SW 1271 (cell line): ENCODE measurements at places on chromosomes 6 and 20.

DNA sequence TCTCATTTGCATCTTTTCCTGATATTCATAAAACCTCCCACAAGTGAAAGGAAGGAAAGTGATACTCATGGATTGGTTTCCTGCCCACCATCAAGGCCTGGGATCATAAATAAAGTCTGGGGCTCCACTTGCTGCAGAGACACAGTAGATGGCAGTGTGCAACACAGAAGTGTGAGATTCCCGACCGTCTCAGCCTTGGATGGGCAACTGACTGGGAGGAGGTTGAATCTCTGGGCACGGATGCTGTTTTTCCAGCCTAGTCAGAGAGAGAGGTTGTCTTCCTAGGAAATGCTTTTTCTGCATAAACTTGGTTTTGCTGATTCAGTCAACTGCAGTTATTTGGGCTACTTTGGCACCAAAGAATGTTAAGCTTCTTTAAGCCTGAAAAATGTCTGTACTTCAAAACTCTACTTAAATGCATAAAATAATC is 9.9 kb upstream of the RFPL4B start:
- no peak for DNase-seq

DNA sequence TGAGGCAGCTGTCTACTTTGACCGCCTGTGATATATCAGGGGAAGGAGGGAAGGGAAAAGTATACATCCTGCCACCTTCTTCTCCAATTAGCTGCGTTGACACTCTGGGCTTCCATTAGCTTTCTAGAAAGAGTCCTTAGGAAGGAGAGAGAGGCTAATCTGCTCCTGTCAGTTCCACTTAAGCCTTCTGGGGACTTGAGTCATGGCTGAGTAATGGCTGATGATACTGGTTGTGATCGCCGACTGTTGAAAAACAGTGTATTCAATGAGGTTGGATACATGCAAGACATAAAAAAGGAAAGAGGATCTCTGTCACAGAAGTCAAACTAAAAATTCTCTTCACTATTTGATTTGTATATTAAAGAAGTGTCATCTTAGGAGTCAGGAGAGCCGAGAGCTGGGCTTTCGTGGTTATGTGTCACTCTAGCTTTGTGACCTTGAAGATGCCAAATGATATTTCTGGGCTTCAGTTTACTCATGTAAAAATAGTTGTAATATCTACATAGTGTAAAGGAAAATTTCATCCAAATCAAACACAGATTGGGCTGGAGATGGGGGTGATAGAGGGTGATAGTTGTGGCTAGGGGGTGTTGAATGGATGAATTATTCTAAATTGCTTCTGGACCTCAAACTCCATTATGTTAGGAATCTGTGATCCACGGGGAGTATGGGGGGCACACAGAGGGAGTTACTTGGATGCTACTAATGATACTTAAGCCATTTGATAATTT is 189.0 kb downstream of the UST start:
- no peak for DNase-seq

- DNase-seq = no peak
These were observed 66.2 kb upstream of the RALGAPA2 start for GRCh38 chr20:20778676-20779075.

DNA sequence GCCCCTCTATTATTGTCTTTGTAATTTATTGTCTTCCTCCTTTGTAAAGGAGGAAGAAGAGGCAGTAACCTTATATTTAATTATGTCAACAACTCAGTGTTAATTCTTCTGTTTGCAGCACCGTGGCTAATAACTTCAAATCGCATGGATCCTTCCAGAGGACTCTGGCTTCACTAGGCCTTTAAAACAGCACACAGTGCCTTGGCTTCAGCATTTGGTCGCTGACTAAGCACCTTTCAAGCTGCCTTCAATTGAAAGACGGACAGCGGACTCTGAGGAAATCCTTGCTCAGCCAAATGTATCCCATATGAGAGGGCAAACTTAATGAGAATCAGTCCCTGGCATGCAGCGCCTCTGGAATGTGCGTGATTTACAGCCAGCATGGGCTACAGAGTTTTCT is 64.2 kb downstream of the SGK1 start:
- no peak for DNase-seq

DNA sequence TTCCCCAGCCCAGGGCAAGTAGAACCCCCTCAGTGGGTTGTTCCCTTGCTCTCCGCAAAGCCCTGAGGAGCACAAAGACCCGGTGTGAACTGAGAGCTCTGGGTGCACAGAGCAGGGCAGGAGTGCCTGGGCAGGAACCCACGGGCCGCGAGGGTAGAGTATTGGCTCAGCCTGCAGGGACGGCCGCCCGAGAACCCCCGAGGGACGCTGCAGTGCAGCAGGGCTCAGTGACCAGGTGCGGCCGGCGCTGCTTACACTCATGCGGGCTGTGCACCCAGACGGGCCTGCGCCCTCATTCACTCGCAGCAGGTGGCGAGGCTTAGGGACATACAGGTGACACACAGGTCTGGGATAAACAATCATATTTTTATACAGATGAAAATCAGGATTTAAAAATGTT is 51.9 kb upstream of the PDE10A start:
- DNase-seq = no peak

DNA sequence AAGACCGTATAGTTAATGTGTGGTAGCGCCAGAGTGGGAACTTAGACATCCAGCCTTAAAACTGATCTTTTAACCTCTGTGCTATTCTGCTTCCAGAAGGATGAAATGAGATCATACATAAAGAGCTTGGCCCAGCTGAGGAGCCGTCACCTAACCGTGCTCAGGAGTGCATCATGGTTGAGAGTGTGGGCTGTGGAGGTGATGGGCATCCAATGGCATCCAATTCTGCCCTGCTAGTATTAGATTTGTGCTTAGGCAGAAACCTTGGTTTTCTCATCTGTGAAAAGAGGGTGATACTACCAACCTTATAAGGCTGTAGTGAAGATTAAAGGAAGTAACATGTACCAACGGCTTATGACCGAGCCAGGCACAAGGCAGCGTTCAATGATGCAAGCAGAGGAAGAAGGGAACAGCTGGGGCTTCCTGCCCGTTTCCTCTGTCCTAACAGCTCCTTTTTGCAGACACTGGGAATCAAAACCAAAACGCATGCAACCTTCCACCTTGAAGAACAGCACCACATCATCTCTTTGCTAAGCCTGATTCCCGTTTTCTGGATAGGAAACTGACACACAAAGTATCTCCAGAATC is 1.3 kb downstream of the SLC22A16 start:
- DNase-seq = no peak

- no peak for DNase-seq
These were observed 262.9 kb downstream of the SOX4 start for GRCh38 chr6:21856456-21856825.

DNA sequence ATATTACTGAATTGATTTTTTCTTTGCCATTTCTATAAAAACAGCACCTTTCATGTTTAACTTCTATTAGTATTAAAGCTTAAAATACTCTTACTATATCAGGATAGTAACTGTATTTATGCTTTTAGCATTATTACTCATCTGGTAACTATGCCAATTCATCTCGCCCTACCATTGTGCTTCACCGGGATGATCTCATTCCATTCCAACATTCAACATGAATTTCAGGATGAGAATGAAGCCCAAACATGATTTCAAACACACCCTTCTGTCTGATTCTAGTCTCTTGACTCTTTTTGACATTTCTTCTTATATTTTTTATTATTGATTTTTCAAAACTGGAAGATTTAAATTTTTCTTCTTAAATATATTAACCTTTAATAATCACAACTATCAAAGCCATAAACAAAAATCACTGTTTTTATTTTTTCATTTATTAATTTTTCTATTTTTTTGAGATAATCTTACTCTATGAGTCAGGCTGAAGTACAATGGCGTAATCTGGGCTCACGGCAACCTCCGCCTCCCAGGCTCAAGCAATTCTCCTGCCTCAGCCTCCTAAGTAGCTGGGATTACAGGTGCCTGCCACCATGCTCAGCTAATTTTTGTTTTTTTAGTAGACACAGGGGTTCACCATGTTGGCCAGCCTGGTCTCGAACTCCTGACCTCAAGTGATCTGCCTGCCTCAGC is 46.7 kb downstream of the GJA1 start:
- DNase-seq = no peak

DNA sequence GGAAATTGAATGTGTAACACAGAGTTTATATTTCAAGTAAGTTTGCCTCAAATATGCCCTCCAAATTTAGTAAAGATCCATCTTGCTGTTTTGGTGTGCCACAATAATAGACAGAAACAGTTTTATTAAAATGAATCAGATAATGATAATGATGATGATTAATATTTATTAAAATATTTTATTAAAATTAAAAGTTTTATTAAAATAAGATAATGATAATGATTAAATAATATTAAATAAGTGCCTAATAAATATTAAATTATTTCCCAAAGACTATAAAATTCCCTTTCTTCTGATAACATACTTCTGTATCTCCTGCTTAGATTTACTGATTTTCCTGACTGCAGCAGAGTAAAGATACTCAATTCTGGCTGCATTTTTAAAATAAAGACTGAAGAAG is 134.5 kb downstream of the PRDM13 start:
- no peak for DNase-seq

- DNase-seq = peak; percentile 84
These were observed 726.6 kb downstream of the RFPL4B start for GRCh38 chr6:113073611-113074191.

GRCh38 chr6:135053406-135053805 is 1.2 kb downstream of the HBS1L start:
- DNase-seq = no peak

- DNase-seq = no peak
These were observed 18.9 kb downstream of the KLHL31 start for GRCh38 chr6:53646606-53647005.

GRCh38 chr6:73704260-73704659 is 8.3 kb downstream of the CD109 start:
- DNase-seq = peak; percentile 76

GRCh38 chr6:33691456-33692077 is 19.9 kb downstream of the UQCC2 start:
- no peak for DNase-seq

DNA sequence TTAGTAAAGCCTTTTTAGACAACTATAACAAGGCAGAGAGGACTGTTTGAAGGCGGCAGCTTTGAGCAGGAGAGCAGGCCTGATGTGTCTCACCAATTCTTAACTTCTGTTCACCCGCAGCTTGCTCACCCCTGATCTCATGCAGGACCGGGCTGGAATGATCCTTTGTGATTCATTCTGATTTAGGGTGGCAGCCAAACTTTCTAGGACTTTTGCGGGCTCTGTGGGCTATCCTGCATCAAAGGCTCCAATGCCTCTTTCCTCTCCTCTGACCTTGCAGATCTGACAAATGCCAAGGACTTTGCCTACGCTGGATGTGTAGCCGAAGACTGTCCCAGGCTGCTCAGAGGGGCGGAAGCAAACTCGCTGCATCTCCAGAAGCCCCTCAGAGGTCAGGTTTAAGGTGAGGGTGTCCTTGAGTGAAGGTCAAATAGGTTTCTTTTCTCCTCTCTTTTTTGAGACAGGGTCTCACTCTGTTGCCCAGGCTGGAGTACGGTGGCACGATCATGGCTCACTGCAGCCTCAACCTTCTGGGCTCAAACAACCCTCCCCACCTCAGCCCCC is 72.3 kb downstream of the VEGFA start:
- no peak for DNase-seq

DNA sequence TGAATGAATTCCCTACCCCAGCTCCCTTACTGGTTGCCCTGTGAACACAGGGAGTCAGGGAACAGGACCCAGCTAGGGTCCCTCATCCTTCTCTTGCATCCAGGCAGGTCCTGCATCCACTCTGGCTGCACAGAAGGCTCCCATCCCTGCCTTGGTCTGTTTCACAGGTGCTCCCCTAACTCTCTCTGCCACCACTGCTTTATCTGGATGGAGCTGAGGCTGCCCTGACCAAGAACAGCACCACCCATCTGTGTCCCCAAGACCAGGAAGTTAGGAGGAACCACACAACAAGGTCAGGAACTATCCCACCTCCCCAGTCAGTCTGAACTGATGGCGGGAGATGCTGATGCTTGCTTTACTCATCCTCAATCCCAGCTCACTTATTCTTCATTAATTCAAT is 16.2 kb upstream of the HLA-G start:
- no peak for DNase-seq

DNA sequence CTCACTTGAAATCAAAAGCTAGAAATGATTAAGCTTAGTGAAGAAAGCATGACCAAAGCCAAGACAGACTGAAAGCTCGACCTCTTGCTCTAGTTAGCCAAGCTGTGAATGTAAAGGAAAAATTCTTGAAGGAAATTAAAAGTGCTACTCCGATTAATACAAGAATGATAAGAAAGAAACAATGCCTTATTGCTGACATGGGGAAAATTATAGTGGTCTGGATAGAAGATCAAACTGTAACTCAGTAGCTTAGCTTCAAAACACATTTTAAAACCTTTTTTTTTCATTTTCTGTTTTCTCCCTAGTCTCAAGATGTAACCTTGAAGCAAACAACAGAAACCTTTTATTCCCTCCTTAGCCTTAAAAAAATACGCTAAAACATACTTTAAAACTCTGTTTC is 11.4 kb upstream of the GJE1 start:
- no peak for DNase-seq

DNA sequence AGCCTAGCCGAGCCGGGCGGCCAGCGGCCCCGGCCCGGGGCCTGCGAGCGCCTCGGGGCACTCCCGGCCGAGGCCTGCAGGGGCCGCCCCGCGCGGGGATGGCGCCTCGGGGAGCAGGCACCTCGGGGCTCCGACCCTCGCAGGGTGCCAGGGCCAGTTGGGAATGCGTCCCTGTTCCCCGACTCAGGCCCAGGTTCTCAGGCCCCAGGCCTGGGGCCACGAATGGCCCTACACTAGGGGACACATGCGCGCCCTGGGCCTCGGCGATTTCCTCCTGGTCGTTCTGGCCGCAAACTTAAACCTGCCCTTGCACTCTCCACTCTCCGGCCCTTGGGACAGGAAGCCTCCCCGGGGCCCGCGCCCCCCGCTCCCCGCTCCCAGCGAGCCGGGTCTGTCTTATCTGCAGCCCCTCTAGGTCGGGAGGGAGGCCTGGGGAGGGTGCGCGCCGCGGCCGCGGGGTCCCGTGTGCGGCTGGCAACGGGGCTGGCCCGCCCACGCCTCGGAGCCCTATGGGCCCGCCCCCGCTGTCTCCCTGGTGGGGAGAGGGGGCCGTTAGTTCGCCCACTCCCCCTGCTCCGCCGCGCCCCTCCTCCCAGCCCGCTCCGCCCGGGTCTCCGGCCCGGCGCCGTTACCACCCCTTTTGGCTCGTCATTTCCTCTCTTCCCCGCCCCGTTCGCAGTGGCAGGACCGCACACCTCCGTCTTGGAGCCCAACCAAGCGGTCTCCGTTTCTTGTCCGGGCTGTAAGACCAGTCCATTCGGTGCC is 611 bp downstream of the NFYA start:
- DNase-seq = peak; percentile 81

- no peak for DNase-seq
These were observed 63.0 kb downstream of the SNRNP48 start for GRCh38 chr6:7652957-7653356.

DNA sequence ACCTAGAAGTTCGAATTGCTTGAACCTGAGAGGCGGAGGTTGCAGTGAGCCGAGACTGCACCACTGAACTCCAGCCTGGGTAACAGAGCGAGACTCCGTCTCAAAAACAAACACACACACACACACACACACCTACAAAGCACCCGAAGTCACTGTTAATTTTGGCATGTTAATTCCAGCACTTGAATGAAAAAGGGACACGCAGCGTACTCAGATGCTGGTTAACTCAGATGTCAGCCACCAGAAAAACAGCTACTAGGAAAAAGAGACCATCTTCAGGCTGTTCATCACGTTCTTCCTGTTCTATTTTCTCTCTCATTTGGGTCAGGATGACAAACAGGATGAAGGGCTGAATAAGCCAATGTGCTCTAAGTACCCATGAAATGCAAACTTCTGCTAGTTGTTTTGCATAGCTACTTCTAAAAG is 46.9 kb downstream of the BLOC1S5 start:
- DNase-seq = no peak

- no peak for DNase-seq
These were observed 5.4 kb downstream of the RAMACL start for GRCh38 chr6:166581091-166581511.

GRCh38 chr6:127844529-127844928 is 56.3 kb downstream of the THEMIS start:
- DNase-seq = no peak
